Hindlimb muscle (tissue), 1 donor: ENCODE measurements at places on chromosomes 3 and 15.

DNA sequence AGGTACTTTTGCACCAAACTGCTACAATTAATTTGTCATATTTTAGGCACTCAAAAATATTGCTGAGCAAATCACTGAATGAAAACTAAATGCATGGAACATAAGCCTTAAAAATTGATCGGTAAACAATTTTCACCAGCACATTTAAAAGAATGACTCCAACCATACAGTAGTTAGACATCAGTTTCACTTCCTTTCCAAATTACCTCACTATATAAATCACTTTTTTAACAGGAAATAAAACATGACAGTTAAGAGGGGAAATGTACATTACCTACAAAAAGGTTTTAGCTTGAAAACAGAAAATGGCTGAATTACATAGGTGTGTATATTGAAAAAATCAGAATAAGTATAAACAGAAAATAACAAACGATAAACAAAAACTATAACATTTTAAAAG, 108.4 kb downstream of the SERPINI1 start:
- DNase-seq: no peak

- no peak for DNase-seq
Measured at GRCh38 chr3:2976796-2977195, 133.4 kb downstream of the IL5RA start.

- peak; percentile 49 for DNase-seq
Measured at GRCh38 chr15:78810362-78811123, 721 bp downstream of the ADAMTS7 start.

- peak; percentile 54 for DNase-seq
Measured at GRCh38 chr3:44323341-44323955, 15.1 kb upstream of the TCAIM start.

GRCh38 chr3:147699175-147699838, 290.1 kb downstream of the ZIC1 start:
- DNase-seq: no peak
